T-helper 2 cell treated with Interferon-gamma antibody and Interleukin-4, amounts not matched to agents 5 μg/mL and 100 μg/mL, for 36 hours (primary cell): ENCODE measurements at places on chromosomes 1 and 21.

DNA sequence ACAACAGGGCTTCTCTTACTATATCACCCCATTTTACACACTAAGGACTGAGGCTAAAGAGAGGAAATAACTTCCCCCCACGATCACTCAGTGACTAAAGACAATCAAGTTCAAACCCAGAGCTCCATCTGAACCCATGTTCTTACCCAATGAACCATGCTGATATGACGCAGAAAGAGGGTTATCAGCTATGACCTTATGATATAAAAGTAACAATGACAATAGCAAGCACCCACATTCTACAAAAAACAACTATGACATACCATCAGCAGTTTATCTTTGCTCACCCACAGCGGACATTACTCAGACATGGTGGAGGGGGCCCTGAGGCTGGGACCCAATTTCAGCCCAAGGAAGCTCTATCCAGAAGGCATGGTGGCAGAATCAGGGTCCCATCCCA lies 75.7 kb downstream of the PTPN14 start:
- DNase-seq = no peak

- no peak for DNase-seq
Measured at GRCh38 chr1:185761841-185762240, 27.6 kb downstream of the HMCN1 start.

GRCh38 chr1:27626031-27626935 lies 8.7 kb downstream of the FGR start:
- no peak for DNase-seq

DNA sequence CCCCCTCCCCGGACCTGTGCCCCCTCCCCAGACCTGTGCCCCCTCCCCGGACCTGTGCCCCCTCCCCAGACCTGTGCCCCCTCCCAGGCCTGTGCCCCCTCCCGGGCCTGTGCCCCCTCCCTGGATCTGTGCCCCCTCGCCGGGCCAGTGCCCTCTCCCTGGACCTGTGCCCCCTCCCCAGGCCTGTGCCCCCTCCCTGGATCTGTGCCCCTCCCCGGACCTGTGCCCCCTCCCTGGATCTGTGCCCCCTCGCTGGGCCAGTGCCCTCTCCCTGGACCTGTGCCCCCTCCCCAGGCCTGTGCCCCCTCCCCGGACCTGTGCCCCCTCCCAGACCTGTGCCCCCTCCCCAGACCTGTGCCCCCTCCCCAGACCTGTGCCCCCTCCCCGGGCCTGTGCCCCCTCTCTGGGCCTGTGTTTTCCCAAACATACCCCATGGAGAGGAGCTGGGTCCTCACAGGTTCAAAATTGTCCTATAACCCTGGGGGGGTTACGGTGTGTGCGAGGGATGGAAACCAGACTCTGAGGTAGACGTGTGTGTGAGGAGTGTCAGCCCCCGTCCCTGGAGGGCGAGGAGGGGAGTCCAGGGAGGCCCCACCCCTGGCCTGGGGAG lies 47.6 kb upstream of the POFUT2 start:
- DNase-seq = no peak

DNA sequence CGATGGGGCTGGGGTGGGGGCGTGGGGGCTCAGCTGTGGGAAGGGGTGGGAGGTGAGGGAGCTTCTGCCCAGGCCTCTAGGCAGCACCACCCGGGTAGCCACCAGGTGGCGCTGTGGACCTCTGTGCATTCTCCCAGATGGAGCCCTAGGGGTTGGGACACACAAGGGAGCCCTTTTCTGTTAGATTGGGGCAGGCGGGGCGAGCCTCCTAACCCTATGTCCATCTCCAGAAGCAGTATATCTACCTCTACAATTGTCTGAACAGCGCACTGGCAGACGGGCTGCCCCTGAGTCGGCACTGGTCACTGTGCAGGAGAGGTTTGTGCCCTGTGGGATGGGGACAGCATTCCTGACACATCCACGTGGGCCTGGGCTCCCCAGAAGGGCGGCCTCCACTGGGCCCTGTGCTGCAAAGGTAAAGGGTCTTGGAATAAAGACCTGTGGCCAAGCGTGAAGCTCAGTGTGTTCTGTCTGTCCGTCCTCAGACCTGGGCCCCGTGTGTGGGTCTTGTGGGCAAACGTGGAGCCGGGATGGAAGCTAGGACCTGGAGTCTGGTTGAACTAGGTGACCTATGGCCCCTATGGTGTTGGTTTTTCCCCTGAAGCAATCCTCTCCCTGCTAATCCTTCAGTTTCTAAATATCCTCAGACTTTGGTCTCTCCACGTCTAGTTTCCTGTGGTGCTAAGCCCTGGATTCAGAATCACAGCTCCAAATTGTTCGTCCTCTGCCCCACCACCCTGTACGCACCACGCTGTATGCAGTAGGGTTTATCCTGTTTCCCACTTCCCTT lies 4.4 kb upstream of the LGR6 start:
- DNase-seq = peak; percentile 62

DNA sequence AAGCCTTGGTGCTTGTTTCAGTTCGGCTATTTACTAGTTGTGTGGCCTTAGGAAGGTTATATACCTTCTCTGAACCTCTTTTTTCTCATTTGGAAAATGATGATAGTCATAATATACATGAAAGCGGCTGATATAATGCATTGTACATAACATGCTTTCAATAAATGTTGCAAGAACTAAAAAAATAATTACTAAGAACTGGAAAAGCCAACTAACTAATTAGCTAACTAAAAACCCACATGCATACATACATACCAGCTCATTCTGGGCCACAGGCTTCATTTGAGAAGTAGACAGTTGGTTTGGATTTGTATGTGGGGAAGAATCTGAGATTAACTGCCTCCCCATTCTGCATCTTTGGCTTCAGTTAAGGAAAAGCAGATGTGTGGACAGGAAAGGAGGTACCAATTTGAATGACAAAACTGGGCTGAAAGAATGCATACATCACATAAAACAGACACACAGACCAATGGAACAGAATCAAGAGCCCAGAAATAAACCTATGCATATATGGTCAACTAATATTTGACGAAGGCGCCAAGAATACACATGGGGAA lies 217.9 kb downstream of the TM2D1 start:
- no peak for DNase-seq

DNA sequence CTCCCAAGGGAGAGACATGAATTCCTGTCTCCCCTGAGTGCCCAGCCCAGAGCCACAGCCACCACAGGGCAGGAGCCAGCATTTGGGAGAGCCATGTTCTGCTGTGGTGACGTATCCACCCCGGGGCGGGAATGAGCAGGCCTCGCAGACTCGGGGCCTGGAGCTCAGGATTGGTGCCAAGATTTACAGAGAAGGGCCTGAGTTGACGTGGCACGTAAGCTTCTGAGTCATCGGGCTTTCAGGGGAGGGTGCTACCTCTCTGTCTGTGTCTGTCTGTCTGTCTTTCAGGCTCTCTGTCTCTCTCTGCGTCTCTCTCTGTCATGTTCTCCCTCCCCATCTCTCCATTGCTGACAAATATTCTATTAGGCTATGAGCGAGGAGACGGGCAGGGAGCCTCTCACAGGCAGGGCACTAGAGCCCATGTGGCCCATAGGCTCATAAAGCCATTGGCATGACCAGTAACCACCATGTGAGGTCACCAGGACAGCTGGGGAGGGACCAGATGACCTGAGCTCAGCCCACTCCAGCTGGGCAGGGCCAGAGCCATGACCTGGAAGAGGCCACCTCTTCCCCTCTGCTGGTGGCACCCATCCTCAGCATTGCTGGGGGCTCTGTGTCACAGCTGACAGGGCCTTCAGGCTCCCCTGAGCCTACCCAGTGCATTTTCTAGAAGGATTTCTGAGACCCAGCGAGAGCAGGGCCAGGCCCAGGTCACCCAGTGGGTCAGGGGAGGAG lies 300.0 kb upstream of the VAMP3 start:
- no peak for DNase-seq

- no peak for DNase-seq
Measured at GRCh38 chr1:237695878-237696277, 194.8 kb downstream of the ZP4 start.

- no peak for DNase-seq
Measured at GRCh38 chr1:241992734-241993133, 6.2 kb downstream of the MAP1LC3C start.

DNA sequence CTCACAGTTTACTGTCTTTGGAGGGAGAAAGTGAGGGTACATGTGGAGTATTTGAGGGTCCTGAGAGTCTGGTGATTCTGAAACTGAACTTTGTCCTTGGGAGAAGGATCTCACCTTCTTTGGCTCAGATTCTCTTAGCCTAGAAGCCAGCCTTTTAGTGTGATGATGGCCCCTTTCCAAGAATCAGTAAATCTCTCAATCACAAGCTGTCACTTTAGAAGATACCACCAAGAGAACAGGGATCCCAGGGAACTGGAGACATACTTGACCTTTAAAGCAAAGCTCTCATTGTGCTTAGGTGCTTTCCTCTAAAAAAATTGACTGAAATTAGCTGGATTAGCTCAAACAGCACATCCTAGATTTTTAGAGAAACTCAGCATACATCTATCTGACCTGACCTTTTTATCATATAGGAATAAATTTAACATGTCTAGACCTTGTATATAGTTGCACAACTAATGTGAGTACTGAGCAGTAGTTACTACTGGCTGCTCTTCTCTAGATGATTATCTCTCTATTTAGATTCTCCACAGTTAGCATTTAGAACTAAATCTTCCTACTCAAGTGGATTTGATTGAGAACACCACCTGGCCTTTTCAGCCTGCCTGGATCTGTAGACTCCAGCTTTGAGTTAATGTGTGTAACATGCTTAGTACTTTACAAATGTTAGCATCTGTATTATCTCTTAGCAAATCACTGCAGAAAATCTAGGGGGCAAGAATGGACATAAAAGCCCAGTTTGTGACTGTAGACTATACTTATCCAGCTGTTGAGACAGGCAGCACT lies 157.7 kb downstream of the MAST2 start:
- DNase-seq = no peak

- no peak for DNase-seq
Measured at GRCh38 chr21:30425826-30426225, at the start of gene KRTAP13-3. Gene KRTAP13-3 (minus strand): TSS chr21:30425926. CDS start chr21:30425912, 14 bp downstream.

DNA sequence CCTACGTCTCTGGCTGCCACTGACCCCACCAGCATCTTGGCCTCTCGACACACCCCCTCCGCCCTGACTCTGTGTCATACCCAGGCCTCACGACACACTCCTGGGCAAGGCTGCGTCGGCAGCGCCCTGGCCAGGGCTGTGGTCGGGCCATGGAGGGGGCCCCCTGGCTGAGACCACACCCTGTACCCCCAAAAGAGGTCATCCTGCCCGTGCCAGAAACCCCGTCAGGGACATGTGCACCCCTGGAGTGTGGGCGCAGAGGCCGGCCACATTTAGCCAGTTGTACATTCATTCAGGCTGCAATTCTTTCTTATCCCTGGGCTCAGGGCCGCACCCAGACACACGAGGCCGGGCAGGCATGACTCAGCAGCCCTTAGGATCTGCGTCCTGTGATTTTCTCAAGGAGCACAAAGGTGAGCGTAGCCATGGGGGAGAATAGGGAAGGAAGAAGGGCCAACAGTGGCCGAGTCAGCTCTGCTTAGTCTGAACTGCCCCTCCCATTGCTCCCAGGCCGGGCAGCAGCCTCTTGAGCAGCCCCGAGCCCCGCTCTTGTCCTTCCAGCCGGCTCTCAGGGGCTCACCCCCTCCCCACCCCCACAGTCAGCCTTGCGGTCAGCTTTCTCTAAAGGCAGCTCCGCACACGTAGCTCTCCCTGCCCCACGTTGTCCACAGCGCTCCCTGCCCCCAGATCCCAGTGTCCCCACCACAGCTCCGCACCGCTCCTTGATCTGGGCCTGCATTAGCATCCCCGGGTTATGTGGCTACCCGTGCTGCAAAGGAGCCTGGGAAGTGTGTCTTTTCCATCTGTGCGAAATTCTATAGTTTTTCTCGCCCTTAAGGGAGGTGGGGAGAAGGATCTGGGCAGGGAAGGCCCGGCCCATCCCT lies 7.9 kb downstream of the CSTB start:
- DNase-seq = no peak

- DNase-seq = no peak
Measured at GRCh38 chr1:61388566-61388965, 306.2 kb downstream of the NFIA start.

DNA sequence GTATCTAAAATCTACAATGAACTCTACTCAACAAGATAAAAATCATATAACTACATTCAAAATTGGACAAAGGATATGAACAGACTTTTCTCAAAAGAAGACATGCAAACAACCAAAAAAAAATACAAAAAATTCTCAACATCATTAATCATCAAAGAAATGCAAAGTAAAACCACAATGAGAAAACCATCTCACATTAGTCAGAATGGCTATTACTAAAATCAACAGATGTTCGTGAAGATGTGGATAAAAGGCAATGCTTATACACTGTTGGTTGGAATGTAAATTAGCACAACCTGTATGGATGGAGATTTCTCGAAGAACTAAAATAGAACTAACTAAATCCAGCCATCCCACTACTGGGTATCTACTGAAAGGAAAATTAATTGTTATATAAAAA lies 1080.8 kb downstream of the AMY1C start:
- no peak for DNase-seq

DNA sequence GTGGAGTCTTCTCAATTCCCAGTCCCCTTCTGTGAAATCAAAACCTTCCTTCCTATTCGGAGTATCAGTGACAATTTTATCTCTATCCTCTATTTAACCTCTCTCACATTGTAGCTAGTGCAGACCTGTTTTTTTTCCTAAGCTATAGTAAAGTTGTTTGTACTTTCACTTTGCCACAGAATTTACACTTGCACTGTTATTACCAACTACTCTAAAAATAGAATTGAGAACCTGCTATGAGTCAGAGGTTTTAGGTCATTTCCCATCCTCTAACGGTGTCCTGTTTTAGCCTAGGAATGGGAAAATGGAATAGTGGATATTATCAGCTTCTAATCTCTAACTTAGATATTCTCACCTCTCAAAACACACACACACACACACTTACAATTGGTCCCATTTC lies 862.7 kb downstream of the NCAM2 start:
- no peak for DNase-seq

DNA sequence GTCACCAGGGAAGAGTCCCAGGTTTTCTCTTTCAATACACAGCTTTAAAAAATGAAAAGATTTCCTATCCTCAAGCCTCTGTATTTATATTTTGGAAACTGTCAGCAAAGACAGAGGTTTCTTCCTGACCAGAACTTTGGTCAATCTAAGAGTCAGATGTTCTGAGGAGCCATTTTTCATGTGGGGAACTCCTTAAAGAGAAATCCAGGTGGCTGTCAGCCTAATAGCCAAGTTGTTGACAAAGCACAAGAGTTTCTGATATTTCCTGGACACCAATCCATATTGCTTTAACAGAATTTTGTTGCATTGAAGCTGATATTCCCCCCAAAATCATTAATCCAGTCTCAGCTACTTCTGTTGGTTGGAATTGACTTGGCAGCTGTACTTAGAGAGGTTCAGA lies 318.6 kb upstream of the NFIA start:
- no peak for DNase-seq

DNA sequence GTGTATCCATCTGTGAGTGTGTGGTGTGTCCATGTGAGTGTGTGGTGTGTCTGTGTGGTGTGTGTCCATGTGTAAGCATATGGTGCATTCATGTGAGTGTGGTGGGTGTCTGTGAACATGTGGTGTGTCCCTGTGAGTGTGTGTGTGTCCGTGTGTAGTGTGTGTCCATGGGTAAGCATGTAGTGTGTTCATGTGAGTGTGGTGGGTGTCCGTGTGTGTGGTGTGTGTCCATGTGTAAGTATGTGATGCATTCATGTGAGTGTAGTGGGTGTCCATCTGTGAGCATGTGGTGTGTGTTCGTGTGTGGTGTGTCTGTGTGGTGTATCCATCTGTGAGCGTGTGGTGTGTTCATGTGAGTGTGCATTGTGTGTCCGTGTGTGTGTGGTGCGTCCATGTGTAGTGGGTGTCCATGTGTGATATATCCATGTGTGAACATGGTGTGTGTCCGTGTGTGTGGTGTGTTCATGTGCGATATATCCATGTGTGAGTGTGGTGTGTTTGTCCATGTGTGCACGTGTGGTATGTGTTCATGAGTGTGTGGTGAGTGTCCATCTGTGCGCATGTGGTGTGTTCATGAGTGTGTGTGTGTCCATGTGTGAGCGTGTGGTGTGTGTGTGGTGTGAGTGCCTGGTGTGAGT lies 12.3 kb downstream of the SLC19A1 start:
- no peak for DNase-seq
